ENCODE measurements at places on chromosomes 4 and X. TPM values are rescaled to one million over a fixed set of nuclear protein-coding genes. Genes with fewer than 3 reads are reported as not detected.

GRCh38 chr4:54971474-54971950, 153.9 kb downstream of the KDR start:
- DNase-seq, result no peak

DNA sequence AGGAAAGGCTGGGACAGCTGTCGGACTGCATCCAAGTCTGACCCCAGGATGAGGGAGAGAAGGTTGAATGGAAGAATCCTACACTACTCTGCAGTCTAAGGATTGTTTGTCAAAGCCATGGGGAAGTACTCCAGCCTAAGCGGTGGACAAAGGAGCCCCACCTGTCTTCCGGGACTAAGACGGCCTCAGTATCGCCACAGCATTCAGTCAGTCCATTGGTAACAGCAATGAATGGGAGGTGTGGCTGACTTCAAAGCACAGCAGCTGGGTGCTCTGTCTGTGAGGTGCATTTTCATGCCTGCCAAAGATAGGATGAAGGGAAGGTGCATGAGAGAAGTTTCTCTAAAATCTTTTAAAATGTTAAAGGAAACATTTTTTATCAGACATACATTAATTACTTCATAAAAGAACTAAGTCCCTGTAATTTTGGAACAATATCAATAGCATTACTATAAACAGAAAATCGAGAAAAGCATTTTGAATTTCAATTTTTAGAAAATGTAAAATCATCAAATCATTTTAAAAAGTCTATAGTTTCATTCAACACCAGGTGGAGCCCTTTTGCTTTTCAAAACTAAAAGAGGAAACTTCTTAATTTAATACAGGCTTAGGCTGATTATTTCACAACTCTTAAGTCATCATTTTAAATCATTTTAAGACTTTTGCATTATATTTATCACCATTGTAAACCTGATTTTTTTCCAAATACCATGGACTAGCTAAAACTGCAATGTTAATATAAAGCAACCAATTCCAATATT, 27.6 kb upstream of the INTU start:
- DNase-seq, result no peak

- no peak for DNase-seq
Observed at GRCh38 chr4:114527170-114527569, 71.4 kb upstream of the UGT8 start.

DNA sequence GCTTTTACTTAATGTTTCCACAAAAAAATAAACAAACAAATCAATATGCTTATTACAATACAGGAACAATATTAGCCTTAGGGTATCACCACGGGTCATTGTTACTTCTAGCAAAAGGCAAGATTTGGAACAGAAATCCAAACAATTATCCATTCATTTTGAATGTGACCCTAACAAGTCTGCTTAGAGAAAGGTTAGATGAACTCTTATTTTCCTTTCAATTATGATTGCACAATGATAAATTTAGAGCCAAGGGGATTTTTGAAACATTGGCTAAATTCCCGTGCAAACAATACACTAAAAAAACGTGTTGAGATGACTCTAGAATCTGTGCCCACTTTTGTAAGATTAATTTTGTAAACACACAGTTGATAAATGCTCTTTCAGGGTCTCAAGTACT, 474.7 kb downstream of the PCDH7 start:
- DNase-seq, result no peak

DNA sequence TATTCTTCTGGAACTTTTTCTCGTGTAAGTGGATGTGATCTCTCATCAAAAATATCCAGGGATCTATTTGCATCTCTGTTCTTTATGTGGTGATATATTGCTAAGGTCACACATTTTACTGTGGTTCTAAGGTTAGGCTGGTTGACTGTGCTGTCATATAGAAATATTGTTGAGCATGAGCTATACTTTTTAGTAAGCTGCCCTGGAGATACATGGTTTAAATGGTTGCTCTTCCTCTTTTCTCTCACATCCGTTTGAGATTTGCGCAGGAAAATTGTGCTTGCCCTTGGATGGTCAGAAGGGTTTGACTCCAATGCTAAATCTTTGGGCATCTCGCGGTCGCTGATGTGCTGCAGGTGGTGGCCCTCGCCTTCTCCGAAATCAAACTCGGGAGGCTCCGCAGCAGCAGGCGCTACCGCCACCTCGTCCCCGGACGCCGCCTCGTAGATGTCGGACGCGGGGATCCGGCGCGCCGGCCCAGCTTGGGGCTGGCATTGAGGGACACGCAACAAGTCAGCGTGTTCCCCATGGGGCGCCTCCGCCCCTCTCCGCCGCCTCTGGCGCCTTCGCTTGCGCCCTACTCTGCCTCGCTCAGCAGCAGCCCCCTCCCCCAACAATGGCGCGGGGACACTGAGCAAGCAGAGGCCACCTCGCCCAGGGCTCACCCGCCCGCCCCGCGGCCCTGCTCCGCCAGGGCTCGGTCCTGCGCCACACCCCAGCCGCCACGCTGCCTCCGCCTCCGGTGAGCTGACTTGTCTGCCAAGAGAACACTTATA, 154.5 kb downstream of the MSN start:
- DNase-seq, result no peak

GRCh38 chr4:25578432-25578831, 77.2 kb upstream of the SLC34A2 start:
- no peak for DNase-seq

DNA sequence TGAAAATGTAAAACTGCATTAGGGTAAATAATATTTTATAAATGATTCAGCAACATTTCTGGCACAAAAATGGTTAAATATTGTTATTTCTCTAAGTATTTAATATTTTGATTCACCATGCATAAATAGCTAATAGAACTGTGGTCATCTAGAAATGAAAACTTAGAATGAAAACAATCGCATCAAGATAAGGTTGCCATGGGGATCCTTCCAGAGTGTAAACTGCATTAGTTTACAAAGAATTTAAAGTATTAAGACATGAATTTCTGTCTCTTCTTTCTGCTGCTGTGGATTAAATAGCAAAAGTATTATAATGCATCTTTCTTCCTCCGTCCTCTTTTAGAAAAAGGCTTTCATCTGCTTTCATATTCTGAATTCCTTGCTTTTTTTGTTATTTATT, 1064.6 kb upstream of the SLIT2 start:
- no peak for DNase-seq

DNA sequence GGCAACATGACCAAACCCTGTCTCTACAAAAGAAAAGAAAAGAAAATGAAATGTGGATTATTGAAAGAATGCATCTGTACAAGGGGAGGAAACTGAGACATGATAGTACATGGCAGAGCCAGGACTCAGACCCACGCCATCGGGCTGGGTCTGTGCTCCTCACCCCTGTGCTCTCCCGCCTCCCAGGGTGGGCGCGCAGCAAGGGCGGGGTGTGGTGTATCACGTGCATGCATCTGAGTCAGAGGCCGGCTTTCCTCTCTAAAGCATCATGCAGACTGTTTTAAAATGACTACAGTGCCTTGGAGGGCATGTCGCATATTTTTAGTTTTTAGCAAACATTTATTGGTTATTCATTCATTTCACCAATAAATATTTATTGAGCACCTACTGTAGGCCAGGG, 47.8 kb downstream of the HTT-AS start:
- no peak for DNase-seq

- no peak for DNase-seq
Observed at GRCh38 chr4:99028187-99028586, 32.7 kb downstream of the METAP1 start.

DNA sequence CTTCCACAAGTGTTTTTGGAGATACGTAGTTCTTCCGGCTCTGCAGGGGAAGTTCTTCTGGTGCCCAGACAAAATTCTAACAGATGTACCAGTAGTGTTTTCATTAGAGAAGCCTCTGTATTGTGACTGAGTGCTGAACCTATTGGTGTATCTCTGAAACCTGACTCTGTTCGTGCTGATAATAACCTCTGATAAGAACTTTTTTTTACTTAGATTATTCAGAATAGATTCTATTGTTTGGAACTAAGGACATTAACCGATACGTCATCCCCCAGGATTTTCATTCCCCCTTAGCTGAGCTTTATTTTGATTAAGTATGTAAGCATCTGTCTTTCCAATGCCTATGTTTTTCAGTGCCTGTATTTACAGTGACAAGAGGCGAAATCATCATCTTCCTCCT, 362.9 kb downstream of the PDGFC start:
- DNase-seq, result no peak

DNA sequence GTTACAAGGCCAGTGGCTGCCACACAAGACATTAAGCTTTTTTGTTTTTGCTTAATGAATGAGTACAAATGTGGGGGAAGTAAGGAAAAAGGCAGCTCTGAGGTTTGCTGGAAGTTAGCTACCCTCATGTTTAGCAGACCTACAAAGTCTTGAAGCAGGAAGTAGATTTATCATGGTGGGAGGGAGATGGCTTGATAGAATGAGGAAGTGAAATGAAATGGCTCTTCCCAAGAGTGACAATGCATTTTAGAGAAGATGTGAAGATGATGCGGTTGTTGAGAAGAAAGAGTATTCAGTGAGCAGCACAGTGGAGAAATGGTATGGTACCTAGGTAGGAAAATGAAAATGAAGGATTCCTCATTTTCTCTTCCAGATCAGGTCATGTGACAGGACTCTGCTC, 108.0 kb downstream of the SLIT2 start:
- no peak for DNase-seq

DNA sequence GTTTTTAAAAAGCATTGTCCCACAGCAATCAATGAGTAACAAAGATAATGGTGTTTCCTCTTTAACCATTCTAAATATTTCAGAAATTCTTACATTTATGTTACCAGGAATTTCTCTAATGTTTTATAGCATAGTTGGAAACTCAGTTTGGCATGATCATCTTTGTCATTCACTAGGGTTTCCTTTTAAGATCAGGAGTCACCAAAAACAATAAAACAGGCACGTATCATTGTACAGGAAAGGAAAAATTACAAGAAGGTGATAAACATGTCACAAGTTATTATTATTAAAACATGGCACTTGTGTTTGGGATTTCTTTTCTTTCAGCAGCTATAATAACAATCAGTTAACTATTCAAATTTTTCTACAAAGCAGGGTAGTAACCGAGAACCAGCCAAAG, 84.0 kb downstream of the SLC10A7 start:
- no peak for DNase-seq

- no peak for DNase-seq
Observed at GRCh38 chrX:151227627-151228026, 51.2 kb downstream of the GPR50 start.

- no peak for DNase-seq
Observed at GRCh38 chrX:14015294-14015693, 14.4 kb downstream of the GEMIN8 start.

GRCh38 chrX:17214962-17215361, 160.0 kb upstream of the NHS start:
- no peak for DNase-seq

- no peak for DNase-seq
Observed at GRCh38 chrX:118872102-118872566, 48.5 kb downstream of the ZCCHC12 start.

DNA sequence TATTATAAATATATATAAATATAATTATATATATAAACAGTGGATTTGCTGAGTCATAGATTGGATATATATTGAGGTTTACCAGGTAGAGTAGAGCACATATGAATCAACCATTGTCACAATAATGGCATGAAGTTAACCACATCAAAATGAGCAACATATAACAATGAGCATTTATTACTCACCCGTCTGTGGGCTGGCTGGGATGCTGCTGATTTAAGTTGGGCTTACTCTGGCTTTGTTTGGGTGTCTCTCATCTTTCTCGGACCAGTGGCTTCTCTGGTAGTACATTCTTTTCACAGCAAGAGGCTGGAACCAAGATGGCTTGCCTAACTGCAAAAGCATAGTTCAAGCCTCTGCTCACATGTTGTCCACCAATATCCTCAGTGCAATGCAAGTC, 111.7 kb upstream of the TAPT1 start:
- no peak for DNase-seq

DNA sequence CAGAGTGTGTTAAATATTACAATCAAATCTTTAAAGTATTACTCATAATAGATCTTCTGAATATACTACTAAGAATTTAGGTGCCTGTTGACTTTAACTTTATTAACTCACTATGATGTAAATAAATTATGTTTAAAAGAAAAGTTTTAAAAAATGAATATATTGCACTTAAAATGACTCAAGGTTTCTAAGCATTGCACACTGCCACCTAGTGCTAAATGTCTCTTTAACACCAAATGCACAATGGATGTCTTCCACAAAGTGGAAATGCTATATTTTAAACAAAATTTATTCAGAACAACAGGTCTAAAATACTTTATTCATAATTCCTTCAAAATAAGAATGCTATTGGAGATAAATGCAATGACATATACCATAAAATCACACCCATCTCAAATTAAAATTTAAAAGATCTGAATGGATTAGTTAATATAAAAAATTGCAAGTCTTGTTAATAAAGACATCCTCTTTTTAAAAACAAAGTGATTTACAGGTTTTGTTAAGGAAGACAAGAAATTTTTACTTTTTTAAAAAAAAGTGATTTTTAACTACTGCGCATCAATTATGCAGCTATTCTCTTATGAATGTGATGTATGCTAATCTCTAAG, 5.5 kb downstream of the INPP4B start:
- DNase-seq, result no peak

GRCh38 chrX:73728602-73729001, 165.6 kb downstream of the CHIC1 start:
- DNase-seq, result no peak

DNA sequence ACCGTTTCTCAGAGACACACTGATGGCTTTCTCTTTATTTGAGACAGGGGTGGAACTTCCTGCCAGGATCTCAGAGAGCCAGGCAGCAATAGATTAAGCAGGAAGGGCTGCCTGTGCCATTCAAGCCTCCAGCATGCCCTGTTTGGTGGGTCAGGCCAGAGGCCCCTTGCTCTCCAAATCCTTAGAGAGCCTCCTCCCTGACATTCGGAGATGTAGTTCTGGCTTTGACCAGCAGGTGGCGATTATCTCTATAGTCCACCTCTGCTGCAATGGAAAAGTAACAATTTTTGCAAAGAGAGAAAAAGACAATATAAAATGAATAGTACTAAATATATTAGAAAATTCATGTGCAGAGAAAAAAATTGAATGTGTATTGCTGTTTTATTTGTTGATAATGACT, 93.9 kb downstream of the NXF2B start:
- no peak for DNase-seq

DNA sequence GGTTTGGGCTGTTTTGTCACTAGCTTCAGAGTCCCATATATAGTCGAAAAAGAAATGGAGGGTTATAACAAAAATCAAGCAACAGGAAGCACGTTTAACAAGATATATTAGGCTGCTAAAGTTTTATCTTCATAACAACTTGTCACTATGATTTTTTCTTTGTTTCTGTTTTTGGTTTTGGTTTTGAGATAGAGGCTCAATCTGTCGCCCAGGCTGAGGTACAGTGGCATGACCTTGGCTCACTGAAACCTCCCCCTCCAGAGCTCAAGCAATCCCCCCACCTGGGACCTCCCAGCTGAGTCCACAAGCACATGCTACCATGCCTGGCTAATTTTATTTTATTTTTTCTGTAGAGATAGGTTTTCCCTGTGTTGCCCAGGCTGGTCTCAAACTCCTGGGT, 2664.4 kb downstream of the ARAP2 start:
- no peak for DNase-seq

Gene BTC
- total RNA-seq, result 1.6 TPM

Gene TMEM144
- total RNA-seq, result 6.3 TPM

Gene GLRB
- total RNA-seq, result 14.9 TPM

Gene CNKSR2
- total RNA-seq, result 11.2 TPM

Gene NSDHL
- 21.1 TPM for total RNA-seq

Gene APEX2
- total RNA-seq, result 13.5 TPM

Gene SSX3
- total RNA-seq, result not detected

Gene CFAP99
- not detected for total RNA-seq

Gene GSTCD
- total RNA-seq, result 20.5 TPM

Gene MAMLD1
- 0.93 TPM for total RNA-seq

Measured in mesothelial cell of epicardium (in vitro differentiated cells).